ENCODE measurements at places on chromosomes 2 and 18.

DNA sequence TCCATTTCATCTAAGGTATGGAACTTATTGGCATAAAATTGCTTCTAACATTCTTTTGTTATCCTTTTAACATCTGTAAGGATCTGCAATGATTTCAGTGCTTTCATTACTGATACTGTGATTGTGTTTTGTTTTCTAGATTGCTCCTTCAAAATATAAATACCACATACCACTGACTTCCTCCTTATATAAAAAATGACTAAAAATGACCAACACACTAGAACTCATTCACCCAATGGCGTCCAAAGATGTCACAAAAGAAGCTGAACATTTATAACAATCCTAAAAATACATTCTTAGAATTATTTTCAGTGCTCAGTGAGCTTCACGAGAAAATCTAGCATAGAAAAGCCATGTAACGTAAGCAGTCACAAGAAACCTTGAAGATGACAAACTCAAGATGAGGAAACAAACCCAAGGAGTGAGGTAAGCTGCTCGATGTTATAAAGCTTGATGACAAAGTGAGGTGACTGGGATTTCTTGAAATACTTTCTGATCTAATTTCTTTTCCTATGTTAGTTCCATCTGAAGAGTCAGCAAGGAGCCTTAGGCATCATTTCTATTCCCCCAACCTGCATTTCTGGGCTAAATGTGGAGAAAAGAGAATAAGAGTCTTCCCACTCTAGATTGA is 42.6 kb downstream of the PNO1 start:
- no peak for DNase-seq

DNA sequence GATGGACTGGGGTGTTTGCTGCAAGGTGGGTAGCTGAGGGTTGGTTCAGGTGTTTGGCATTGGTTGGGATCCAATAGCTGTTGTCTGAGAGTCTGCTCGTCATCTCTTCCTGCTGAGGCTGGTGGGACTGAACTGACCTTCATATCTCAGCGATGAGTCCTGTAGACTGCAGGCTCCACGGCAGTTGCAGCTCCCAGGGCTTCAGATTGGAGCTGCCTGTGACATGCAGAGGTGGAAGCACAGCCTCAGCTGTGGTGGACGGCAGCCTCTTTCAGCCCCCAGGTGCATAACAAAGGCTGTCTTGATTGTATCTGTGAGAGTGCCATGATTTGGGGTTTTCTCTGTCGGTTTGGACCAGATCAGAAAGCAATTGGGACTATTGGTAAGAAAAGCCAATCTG is 3.9 kb upstream of the IL1R2 start:
- DNase-seq, result no peak

DNA sequence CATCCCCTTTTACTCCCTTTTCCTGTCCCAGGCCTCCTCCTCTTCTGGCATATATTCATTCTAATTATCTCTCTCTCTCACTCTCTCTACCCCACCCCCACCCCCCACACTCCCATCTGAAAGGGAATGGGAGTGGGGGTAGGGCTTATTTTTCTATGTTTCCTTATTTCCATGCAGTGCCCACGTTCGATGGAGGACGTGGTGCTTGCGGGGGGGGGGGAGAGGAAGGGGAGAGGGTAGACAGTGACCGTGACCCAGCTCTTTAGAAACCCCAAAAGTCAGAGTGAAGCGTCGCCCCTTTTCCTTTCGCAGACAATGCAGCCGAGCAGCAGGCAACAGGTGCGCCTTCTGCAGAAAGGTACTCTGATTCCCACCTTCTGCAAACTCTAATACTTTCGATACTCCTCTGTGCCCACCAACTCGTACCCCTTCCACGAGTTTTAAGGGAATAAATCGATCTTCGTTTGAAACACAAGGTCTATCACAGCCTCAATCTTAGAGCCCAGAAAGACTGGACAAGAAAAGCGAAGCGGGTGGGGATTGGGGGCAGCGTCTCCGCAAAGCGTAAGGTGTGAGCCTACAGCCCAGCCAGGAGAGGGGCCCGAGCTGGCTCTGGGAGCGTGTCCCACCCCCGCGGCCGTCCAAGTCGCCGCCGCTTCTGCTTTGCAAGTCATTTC is 891 bp upstream of the NR4A2 start:
- DNase-seq, result no peak

DNA sequence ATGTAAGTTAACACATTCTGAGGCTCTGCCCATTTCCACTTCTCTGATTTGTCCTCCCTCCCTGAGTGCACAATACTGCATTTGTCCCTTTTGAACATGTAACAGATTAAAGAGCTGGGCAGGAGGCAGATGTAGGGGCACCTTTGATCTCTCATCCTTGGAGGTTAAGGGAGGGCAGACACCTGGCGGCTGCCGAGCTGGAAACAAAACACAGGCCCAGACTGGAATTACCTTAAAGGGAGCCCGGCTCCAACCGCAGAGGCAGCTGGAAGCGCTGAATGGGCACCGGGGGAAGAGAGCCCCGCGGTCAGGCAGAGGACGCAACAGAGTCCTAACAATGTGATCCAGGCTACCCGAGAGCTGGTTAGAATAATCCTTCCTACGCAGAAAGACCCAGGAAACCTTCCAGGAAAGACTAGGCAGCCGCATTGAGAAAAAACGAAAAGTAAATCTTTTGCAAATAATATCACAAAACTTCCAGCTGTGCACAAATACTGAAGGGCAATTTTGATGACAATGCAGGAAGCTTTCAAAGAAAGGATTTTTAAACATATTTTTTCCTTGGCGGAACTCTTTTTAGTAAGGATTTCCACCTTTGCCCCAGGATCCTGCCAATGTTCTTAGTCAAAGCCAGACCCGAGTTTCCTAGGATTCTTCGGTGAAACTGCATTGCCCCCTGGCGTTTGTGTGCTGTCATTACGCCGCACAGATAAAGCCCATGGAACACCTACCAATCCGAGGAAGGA is 216.0 kb downstream of the TGIF1 start:
- peak; percentile 37 for DNase-seq

DNA sequence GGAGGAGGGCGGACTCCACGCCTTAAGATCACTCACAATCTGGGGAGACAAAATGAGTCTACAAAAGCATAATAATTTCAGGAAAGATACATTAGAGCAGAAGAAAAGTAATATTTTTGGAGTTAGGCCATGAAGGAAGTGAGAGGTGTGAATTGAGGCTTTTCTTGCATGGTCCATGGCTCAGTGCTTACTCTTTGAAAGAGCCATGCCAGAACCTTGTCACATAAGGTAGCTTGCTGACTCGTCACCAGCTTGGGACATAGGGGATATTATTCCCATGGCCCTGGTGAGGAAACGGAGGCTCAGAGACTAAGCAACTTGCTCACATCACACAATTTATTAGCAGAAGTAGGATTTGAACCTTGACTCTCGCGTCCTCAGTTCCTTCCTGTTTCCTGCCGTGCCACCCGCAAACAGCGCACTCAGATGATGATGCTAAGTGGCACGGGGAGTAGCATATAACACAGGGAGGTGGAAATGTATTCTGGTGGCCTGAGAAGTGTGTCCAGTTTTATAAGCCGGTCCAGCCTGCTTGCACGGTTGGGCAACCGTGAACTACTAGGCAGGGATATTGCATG is 312.2 kb upstream of the EPAS1 start:
- no peak for DNase-seq

- DNase-seq, result no peak
These were observed 22.4 kb downstream of the PDCD1 start for GRCh38 chr2:241836292-241836691.

GRCh38 chr18:49723648-49724180 is 89.6 kb downstream of the ACAA2 start:
- no peak for DNase-seq

DNA sequence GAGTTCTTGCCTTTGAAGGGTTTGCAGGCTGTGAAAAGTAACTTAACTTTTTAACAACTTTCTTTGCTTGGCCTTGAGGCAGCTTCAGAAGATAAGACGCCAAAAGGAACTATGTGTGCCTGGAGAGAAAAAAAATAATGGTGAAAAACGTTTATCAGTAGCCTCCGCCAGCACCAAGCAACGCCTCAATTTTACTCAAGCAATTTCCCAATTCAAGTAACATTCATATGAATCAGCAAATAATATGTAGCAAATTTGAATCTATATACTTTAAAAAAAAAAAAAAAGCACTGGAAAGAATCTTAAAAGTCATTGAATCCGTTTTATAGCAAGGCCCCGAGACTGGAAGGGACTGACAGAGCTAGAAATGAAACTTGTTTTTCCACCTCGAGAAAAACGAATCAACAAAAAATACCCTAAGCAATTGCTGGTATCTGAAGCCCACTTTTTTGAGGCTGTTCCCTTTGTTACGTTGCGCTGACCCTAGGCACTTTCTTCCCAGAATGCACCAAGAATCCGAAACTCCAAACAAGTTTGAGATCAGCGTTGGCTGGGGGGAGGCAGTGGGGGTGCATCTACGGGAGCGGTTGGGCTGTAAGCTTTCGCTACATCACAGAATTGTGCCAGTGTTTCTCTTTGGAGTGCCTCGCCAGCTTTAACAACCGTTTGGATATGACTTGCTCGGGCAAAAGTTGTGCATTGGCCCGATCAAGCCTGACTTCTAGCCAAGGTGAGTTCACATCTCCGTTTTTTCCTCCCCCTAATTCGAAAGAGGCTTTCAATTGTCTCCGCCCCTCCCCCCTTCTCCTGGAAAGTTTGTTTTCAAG is 2.7 kb upstream of the TGIF1 start:
- DNase-seq, result no peak

- no peak for DNase-seq
These were observed 11.1 kb downstream of the NDUFV2 start for GRCh38 chr18:9113468-9114149.

DNA sequence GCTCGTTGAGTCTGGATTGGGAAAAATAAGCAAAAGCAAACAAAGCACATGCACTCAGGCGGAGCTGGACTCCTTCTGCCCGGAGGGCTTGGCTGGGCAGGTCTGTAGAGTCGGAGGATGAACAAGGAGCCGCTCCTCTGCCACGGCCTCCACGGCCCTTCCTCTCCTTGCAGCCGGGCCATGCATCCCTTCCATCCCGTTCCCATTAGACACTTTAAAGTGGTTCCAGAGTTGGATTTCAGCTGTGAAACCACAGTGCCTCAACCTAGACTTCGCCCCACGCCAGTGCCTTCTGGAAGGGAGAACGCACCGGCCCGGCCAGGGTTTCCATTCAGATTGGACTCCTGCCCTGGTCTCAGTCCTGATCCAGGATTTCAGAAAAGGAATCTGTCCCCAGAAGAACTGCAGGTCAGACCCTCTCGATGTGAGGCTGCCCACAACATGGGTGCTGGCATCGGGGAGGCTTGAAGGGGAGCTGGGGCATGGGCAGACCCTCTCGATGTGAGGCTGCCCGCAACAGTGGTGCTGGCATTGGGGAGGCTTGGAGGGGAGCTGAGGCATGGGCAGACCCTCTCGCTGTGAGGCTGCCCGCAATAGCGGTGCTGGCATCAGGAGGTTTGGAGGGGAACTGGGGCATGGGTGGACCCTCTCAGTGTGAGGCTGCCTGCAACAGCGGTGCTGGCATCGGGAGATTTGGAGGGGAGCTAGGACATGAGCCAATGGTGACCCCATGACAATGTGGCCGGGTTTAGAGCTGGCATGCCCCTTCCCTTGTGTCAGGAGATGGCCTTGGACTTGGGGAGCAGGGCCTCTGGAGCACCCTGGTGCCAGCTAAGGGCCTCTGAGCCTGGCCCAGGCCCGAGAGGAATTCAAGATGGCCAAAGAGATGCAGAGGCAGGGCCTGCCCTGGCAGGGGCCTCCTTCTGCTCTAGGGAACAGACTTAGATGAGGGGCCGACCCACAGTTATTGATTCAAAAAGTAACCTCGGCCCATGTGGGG is 304.5 kb downstream of the NDUFA10 start:
- no peak for DNase-seq

- no peak for DNase-seq
These were observed 127.3 kb upstream of the SPATS2L start for GRCh38 chr2:200179151-200179550.

DNA sequence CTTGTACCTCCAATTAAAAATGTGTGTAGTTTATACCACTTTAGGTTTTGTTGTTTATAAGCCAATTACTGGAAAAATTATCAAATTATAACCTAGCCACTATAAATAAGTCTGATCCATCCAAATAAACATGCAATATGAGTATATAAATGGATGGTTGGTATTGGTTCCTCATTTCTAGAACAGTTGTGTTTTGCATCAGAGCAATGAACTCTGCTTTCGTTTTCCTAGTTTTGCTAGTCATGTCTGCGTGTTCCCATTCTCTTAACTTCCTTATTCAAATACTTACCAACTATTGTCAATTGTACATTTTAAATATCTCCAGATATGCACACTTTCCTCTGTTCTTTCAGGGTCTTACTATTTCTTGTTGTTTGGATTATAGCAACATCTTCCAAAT is 641.7 kb downstream of the NR4A2 start:
- no peak for DNase-seq

DNA sequence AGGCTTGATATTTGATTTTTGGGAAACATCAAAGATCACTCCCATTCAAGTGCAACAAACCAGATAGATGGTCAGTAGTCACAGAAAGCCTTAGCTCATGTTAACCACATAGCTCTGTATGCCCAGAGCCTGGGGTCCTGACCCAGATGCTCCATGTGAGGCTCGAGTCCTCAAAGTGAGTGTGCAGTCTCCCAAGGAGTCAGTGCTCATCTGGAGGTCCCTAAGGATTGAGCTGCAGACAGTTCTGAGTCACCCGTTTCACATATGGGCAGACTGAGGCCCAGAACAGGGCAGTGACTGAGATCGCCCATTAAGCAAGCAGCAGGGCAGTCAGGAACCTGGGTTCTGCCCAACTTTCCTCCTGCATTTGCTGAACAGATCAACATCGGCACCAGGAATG is 9.2 kb downstream of the TMEM37 start:
- no peak for DNase-seq

DNA sequence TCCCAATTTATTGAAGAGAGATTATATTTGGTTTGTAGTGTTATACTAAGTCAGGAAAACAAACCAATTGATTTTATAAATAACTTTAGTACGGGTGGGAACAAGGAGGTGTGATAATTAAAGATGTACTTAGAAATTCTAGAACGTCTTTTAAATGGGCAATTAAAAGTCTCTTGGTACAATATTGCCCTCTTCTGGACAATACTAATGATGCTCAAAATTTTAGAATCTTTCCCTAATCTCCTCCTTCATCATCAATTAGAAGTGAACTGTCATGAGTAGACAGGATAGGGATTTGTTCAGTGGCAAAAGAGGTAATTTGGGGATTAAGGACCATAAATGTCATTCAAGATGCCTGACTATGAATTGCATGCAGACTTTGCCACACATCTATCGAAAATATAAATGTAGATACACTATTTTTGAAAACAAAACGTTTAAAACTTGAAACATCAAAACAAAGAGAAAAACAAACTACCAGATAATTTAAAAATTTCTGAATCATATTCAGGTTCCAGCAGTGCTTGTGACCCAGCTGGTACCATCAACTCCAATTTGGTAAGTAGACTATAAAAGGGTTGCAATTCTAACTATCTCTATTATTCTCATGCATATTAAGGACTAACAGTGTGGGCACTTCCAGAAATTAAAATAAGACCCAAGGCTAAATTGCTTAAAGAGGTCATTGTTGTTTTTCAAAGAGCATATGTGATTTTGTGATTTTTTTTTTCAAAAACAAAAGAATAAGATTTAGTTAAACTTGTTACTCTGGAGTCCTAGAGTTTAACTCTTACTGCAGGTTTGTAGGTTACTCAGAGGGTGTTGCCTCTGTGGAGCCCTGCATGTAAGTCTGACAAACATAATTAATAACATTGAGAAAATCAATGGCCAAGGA is 123.5 kb downstream of the LAMA3 start:
- no peak for DNase-seq
